ENCODE measurements at places on chromosomes 5 and 9.

GRCh38 chr5:93915142-93915553 is 173.7 kb upstream of the POU5F2 start:
- DNase-seq = no peak

DNA sequence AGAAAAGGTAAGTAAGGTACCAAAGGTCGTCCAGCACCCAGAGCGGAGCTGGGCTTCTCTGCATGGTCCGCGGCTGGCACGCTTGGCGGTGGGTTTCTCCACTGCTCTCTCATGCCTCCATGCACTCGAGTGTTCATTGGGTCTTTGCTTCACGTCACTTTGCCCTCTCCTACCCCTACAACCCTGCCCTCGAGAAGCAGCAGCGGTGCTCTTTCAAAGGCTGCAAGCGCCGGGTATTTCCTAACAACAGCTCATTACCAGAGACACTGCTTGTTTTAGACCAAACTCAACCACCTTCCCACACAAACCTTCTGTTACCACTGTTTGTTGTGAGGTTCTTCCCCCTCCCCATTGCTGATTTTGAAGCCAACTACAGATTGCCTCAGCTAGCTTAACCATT is 21.5 kb upstream of the ZBTB34 start:
- DNase-seq = no peak

GRCh38 chr5:126081209-126081608 is 342.0 kb upstream of the GRAMD2B start:
- no peak for DNase-seq

DNA sequence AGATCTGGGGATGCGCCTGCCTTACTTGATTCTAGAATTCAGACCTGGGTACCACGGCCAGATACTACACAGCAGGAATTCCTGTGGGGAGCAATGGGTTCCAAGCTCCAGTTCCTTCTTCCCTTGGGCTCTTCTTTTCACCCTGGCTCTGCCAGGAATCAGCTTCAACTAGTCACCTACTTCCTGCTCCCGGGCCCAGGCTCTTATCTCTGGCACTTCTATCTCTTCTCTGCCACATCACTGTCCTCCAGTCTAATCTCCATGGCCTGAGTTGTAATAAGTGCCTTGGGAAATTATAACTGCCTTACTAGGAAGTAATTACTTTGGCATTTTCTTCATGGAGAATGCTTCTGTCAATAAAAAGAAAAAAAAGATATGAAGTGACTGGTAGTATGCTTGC is 26.2 kb upstream of the SERINC5 start:
- no peak for DNase-seq

DNA sequence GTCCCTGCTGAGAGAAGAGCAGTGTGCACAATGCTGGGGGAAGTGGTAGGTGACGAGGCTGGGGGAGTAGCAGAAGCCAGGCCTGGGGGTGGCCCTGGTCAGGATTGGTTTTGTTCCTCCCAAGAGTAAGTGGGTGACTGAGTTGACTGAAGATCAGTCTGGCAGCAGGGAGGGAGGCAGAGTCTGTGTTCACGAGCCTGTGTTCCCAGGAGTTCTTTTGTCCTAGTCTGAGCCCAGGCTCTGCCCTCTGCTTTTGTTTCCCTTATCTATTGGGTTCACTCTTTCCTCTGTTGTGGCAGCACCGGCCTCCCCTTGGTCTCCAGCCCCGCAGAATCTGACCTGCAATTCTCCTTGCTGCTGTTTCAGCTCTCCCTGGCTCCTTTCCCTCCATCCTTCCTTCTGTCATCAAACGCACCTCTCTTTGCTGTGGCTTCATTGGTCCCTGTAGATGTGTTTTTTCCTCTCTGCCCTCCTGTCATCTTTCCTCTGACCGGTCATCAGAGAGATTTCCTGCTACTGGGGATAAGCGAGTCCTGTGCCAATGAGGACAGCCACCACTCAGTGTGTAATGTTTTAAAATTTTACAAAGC is 607.4 kb downstream of the KIF4B start:
- no peak for DNase-seq

- DNase-seq = no peak
Observed at GRCh38 chr9:124440786-124441185, 9.5 kb upstream of the ADGRD2 start.

- no peak for DNase-seq
Observed at GRCh38 chr5:99133921-99134320, 205.1 kb upstream of the CHD1 start.

DNA sequence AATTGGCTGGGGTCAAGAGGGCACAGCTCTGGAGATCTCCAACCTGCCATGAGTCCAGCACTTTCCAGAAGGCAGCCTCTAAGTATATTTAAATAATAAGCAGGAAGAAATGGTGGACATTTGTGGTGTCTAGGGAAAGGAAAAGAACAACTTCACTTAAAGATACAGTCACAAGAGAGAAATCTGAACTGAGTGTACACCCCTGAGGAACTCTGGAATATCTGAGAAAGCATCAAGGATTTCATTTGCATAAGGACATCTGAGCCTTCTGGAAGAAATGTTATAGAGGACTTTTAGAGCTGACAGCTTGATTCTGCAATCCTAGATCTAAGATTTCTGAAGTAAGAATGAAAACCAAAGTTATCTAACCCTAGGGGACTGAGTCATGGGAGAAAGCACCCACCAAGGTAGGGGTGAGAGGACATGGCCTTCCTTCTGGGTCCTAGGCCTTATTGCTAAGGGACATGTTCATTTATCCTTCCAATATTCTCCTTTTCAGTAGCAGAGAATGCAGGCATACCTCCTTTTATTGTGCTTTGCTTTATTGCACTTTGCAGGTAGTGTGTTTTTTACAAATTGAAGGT is 253.4 kb upstream of the SLC24A2 start:
- no peak for DNase-seq

DNA sequence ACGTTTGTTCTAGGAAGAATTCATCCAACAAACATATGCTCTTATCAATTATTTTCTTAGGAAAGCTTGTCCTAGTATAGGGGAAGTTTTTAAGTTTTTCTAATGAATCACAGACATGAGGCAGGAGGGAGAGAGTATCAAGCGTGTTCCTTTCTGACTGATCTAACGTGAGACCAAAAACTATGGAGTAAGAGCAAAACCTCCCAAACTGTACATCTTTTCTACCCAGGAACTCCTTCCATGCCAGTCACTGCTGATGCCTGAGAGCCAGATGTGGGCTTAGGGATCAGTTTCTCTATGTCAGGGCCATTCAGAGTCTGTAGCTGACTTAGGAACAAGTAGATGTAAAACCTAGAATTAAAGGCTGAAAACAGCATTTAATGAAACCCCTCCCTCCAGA is 51.7 kb upstream of the NFIB start:
- DNase-seq = no peak

GRCh38 chr9:121807823-121808278 is 156.4 kb downstream of the DAB2IP start:
- DNase-seq = no peak

- DNase-seq = no peak
Observed at GRCh38 chr9:92807031-92807756, 42.6 kb upstream of the BICD2 start.

DNA sequence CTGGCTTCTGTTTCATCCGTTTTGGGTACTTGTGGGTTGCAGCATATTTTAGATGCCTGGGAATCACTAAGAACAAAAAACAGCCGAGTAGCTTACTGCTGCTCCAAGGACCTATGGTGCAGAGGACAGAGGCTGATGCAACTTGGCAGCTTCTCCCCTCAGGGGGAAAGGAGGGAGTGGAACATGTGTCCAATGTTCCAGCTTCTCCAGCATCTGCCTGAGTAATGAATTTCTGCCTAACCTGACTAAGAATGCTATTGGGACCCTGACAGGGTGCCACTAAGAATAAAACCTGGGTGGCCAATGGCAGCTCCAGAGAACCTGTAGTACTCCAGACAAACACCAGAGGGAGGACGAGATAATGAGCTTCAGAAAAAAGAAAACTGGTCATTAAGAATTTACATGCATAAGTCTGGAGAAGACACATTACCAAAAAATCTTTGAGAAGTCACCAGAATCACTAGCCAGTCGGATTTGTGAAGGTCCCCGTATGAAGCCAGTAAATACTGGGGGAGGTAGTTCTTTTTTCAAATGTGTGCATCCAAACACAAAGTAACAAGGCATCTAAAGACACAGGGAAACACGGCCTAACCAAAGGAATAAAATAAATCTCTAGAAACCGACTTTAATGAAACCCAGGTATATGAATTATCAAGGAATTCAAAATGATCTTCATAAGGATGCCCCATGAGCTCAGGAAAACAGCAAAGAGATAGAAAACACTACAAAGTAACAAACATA is 293.5 kb downstream of the HINT1 start:
- no peak for DNase-seq

DNA sequence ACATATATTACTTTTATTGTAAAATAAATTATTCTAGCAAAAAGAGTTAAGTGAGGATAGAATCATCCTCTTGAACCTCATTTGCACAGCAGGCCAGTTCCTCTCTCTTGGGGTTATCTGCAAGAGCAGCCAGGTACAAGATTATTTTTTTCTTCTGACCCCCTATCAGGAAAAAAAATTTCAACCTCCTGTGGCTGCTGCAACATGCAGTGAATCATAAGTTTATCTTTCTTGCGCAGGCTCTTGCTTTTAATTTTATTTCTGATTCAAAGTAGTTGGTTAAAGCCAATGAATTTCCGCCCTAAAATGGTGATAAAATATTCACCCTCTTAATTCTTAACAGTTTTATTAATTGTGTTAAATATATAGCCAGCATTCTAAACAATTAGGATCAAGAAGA is 69.7 kb upstream of the PPP3R2 start:
- no peak for DNase-seq

- DNase-seq = no peak
Observed at GRCh38 chr9:3887221-3887653, 361.4 kb upstream of the RFX3 start.

GRCh38 chr5:181086026-181086883 is 44.7 kb downstream of the OR2V1 start:
- no peak for DNase-seq

- DNase-seq = no peak
Observed at GRCh38 chr9:27785714-27786100, 212.4 kb upstream of the C9orf72 start.

- no peak for DNase-seq
Observed at GRCh38 chr9:116855881-116856662, 169.0 kb downstream of the TRIM32 start.

GRCh38 chr5:174922955-174923354 is 198.6 kb downstream of the MSX2 start:
- DNase-seq = no peak

DNA sequence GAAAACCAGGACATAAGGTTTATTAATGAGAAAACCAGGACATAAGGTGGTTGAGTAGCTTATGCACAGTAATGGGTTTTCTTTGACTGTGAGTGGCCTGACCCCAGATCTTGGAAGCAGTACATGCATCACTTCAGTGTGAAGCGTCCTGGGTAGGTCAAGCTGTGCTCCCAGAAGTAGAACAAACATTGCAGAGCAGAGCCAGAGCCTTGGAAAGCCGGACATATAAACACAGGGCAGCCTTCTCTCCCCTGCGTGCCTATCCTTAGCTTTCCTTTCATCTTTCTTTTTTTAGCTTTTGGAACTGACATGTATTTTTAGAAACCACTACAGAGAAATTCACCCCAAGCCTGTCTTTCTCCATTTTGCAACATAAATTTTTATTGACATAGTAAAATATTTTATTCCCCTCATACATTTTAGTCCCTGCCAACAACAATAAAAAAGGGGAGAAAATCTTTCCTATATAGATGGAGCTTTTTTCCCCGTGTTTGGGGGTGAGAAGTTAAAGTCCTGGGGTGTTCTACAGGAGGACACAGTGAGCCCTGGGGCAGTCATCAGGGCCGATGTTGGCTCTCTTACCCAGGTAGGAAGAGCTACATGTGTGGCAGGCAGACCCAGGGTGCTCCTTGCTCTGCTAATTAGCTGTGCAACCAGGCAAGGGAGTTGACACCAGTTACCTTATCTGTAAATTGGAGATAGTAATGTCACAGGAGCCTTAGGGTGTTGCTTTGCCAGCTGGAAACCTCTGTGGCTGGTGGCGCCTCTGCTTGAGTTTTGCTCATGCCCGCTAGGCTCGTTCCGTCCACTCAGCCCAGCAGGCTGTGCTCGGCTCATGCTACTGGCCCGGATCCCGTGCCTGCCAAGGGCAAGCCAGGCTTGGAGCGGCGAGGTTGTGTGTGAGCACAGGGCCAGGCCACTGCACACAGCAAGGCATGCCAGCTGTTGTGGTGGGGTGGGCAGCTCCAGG is 389.6 kb downstream of the KDM4C start:
- no peak for DNase-seq

DNA sequence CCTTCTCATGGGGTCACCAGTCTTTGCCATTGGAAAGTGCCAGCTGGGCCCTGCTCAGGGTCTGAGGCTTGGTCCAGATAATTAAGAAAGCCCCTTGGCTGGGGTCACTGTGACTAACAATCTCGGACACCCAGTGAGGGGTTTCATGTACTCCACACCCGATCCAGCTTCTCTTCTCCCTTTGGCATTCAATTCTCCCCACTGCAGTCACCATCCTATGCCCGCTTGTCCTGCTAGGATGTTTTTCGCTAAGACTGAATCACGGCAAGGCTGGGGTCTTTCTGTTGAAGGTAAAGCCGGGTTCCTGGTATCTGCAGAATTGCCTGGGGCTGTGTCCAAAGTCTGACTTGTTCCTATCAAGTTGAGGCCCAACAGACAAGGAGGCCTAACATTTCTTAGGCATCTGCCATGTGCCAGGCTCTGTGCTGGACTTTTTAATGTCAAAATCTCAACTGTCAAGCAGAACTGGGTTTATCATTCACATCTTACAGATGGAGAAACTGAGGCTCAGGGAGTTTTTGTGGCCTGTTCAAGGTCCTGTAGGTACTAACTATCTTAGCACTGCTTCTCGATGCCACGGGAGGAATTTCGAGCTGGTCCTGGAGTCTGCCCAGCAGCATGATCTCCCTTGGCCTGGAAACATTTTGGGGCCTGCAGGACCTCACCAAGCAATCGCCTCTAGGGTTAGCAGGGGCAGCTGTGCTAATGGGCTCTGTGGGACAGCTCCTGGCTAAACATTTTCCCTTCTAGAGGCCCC is 142.0 kb upstream of the ALDH1B1 start:
- DNase-seq = no peak

GRCh38 chr9:124299515-124300090 is 41.9 kb downstream of the NEK6 start:
- DNase-seq = no peak

DNA sequence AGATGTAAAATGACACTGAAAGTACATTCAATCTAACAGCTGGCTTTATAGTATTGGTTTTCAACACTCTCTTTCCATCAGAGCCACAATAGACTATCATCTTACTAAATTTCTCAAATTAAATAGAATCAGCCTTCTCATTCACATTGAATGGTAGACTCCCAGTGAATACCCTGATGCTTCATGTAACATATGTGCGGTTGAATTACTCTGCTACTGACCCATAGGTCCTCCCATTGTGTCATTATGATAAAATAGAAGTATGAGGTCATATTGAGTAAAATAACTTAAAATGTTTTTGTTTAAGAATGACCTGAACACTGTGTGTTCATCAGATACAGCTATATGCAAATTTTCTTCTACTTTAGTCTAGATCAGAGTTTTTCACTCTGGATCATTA is 75.9 kb upstream of the ADAMTSL1 start:
- DNase-seq = no peak

All from nucleus accumbens (tissue), 56 donors.